Smooth muscle cell of trachea (primary cell): ENCODE measurements at places on chromosomes 13 and 19. TPM values are rescaled to one million over a fixed set of nuclear protein-coding genes. Genes with fewer than 3 reads are reported as not detected.

Gene IFI30
- total RNA-seq = 17.2 and 23.0 TPM in 2 replicates

Gene AZU1
- total RNA-seq = under 0.01 TPM in 1 of 2 replicates, not detected in the other

Gene PSG3
- total RNA-seq = not detected in 2 replicates

Gene METTL21C
- not detected in 2 replicates for total RNA-seq

Gene TEKTIP1
- total RNA-seq = not detected in 2 replicates
